NCI-H1048 (cell line): ENCODE measurements at places on chromosomes 16 and 17.

GRCh38 chr17:48994549-48995303 lies 2.5 kb upstream of the IGF2BP1 start:
- no peak for DNase-seq

GRCh38 chr16:55500530-55501011 lies 8.3 kb upstream of the LPCAT2 start:
- DNase-seq = no peak

GRCh38 chr17:35819455-35819854 lies 10.2 kb downstream of the TAF15 start:
- DNase-seq = no peak

DNA sequence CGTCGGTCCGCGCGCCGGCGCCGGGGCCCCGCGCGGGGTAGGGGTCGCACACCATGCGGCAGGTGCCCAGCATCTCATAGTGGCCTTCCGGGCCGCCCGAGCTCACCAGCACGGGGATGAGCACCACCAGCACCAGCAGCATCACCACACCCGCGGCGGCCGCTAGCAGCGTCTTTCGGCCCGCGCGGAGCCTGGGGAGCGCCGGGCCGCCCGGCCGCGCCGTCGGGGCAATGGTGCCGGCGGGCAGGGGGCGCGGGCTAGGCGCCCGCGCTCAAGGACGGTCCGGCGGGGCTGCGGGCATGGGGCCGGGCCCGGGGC lies 237 bp downstream of the C1QL1 start:
- no peak for DNase-seq

DNA sequence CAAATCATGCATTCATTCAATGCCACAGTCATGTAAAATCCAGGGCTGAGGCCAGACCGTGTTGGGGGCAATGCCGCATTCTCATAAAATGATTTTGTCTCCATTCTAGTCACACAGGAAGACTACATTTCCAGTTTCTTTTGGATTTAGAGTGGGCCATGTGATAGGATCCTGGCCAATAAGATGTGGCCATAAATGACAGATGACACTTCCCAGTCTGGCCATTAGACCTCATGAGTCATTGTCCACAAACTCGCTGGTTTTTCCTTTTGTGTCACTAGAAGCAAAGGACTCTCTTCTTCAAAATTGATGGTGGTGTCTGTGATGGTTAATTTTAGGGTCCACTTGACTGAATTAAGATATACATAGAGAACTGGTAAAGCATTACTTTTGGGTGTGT lies 352.3 kb downstream of the UTP18 start:
- DNase-seq = no peak

GRCh38 chr17:37710344-37710886 lies 34.4 kb downstream of the HNF1B start:
- DNase-seq = no peak
